Cortex of kidney (tissue), 1 donor: ENCODE measurements at places on chromosomes 1 and 21.

- DNase-seq: no peak
These were observed 1047.9 kb upstream of the NCAM2 start for GRCh38 chr21:19950347-19950746.

DNA sequence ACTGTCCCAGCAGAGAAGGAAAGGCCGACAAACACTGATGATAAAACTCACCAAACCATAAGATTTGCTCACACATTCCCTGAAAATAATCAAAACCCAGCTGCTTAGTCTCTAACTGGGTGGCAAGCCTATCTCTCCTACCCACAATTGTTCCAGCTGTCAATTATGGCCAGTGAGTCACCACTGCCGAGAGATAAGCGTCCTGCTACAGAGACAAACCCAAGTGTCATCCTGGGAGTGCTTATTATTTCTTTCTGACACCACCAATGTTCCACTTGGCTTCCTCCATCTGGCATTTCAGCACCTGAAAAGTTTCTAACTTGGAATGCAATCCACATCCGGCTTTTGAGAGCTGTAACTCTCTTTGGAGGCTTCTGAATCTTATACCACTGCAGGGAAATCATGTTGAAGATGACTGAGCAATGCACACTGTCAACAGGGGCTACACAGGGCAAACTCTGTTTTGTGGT lies 51.5 kb upstream of the VAV3 start:
- DNase-seq: no peak

GRCh38 chr1:16442941-16443340 lies 2.4 kb downstream of the NECAP2 start:
- DNase-seq: no peak

DNA sequence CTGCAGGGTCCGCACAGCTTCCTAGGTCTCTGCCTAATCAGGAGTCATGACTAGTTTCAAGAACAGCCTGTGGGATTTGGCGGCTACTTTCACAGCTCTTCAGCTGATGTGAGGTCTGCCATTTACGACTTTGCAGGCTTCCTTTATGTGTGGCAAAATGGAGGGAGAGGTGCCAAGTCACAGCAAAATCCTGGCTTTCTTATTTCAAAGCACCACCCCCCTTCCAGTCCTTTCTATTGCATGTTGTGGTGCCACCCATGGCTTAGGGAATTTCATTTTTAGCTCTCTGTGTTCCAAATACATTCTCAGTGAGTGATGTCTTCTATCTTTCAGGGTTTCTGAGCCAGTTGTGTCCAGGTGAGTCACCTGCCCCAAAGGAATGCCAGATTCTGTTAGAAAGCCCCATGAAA lies 75.1 kb upstream of the WLS start:
- DNase-seq: no peak

GRCh38 chr1:153058154-153058553 lies 842 bp upstream of the SPRR2A start:
- no peak for DNase-seq

GRCh38 chr1:48082271-48082962 lies 85.2 kb upstream of the TRABD2B start:
- no peak for DNase-seq

DNA sequence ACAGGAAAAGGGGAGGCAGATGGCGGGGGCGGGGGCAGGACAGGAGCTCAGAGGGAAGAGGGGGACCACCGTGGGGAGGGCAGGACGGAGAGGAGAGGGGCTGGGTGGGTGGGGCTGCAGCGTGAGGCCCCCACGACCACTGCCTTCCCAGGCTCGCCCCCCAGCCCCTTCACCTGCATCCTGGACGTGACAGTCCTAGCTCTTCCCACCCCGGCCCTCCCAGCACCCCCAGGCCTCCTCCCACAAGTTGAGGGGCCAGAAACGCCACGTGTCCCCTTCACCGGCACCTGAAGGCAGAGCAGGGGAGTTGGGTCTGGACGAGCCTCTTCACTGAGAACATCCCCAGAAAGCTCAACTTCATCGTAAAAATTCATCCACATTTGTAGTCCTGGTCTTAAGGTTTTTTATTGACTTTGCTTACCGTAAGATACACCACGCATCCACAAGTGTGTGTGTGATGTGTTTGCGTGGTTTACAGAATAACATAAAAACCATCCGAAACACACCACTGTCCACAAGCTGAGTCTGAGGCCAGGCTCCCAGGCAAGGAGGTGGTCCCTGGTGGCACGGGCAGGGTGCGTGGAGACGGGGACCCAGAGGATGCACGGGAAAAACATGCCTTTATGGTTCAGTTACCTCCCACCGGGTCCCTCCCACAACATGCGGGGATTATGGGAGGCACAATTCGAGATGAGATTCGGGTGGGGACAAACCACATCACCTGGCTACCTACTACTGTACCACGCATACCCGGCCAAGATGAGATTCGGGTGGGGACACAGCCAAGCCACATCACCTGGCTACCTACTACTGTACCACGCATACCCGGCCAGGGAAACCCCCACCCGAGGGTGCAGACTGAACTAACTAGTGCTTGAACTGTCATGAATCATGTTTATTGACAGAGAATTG lies 13.9 kb upstream of the COL18A1 start:
- DNase-seq: no peak

- DNase-seq: no peak
These were observed 8.4 kb downstream of the LRP8 start for GRCh38 chr1:53319296-53320101.

DNA sequence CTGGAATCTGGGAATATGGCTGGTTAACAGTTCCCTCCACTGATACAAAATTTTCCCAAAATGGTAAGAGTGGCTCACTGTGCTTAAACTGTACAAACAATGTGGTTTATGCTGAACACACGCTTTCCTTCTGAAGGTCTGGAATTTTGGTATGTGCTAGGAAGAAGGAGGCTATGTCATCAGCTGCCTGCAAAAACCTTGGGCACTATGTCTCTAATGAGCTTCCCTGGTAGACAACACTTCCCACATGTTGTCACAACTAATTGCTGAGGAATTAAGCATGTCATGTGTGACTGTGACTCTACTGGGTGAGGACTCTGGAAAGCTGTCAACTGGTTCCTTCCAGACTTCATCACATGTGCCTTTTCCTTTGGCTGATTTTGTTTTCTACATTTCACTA lies 29.2 kb downstream of the IPP start:
- no peak for DNase-seq

DNA sequence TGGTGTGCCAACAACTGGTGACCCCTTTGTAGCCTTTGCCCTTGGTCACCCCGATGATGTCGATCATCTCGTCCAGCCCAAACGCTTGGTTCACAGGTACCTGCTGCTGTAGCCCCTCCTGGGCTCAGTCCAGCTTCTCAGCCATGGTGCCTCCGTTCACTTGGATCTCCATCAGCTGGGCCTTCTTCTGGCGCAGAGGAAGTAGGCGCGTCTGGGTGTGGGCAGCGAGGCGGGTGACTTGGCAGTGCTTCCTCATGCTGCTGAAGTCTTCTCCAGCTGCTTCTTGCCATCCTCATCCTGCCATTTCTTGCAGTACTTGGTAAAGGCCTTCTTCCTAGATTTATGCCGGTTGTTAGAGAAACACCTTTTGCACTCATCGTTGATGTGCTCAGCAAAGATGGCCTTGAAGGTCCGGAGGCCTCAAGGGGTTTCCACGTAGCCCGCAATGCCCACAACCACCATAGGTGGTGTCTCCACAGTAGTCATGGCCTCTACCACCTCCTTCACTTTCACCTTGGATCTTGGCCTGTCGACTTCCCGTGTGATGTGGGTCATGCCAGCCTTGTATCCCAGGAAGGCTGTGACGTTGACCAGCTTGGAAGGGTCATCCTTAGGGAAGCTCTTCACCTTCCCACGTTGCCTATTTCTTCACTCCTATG lies 13.0 kb downstream of the DOP1B start:
- DNase-seq: no peak
